ENCODE measurements at places on chromosomes 12 and 14.

DNA sequence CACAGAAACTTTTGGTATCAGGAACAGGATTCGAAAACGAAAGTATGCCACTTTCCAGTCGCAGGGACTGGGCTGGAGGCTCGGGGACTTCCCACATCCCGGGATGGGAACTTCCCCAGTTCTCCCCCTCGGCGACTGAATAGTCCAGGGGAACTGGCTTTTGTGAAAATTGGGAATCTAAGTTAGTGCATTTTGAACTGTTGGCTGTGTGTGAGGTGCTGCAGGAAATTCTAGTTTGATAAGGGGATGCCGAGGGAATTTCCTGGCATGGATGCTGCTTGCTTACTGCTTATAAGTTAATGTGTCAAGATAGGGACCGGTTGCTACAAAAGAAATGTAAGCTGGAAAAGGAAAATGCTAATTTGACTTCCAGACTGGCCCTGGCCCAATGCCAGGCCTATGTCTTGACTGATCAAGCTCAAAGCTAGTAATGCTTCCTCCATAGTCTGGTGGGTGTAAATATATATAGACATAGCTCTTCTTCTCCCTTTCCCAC lies 73.4 kb upstream of the EIF5 start:
- no peak for DNase-seq

DNA sequence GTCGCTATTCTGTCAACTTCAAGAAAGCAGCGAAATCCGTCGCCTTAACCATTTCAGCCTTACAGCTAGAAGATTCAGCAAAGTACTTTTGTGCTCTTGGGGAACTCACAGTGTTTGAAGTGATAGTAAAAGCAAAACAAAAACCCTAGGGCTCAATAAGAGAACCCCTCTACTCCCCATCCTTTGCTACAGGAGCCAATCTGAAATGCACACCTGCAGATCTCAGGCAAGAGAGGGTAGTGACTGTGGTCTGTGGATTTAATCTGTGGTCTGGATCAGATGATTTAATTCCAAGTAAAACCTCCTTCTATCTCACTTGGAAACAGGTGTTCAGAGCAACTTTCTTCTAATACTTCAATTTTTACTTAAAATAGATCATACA lies 422.9 kb upstream of the OR4E1 start:
- DNase-seq: no peak

DNA sequence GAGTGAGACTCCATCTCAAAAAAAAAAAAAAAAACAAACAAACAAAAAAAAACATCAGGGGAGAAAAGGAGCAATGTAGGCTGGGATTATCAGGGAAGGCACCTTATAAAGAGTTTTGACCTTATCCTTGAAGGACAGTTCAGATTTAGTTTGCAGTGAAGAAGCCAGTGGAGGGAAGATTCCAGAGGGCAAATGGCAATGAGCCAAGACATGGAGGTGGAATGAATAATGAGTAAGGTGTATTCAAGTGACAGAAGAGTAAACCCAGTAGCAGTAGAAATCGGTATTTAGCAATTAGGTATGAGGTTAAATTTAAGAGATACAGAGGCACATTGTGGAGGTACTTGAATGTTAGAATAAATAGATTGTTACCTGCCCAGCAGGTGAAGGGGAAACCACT lies 2.2 kb upstream of the DUSP16 start:
- no peak for DNase-seq

- DNase-seq: no peak
Observed at GRCh38 chr12:41924111-41924510, 220.6 kb downstream of the GXYLT1 start.

DNA sequence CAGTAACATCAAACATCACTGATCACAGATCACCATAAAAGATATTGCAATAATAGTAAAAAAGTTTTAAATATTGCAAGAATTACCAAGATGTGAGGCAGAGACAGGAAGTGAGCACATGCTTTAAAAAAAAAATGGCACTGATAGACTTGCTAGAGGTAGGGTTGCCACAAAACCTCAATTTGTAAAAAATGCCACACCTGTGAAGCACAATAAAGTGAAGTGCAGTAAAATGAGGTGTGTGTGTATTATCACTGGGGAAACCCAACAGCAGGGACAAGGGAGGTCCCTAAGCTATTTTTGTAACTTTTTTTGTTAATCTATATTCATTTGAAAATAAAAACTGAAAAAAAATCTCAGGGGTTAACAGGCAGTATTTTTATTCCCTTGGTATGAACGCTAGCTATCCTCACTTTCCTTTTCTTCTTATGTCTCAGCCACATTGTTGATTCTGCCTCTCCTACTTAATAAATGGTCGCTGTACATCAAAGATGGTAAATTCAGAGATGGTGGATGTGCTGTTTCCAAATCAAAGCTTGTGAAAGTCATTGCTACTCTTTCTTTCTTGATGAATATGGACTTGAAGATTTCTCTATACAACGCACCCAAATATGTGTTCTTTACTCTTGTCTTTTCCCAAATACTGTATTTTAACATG lies 14.0 kb upstream of the KLRD1 start:
- DNase-seq: no peak

DNA sequence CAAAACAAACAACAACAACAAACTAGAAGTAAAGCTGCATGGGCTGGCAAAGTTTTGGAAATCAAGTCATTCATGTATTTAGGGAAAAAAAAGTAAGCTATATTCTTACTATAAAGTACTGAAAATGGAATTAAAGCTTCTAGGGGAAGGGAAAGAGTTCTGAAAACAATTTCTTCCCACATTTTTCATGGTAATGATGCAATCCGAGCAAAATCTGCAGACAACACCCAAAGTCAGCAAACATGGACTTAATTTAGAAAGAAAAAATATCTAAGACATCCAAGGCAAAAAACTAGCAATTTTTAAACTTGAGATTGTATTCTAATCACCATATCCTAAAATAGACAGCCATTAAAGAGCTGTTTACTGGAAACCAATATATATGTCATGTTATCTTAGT lies 86.3 kb downstream of the LRP6 start:
- DNase-seq: no peak

GRCh38 chr12:52245259-52245961 lies 12.4 kb downstream of the KRT7 start:
- no peak for DNase-seq

DNA sequence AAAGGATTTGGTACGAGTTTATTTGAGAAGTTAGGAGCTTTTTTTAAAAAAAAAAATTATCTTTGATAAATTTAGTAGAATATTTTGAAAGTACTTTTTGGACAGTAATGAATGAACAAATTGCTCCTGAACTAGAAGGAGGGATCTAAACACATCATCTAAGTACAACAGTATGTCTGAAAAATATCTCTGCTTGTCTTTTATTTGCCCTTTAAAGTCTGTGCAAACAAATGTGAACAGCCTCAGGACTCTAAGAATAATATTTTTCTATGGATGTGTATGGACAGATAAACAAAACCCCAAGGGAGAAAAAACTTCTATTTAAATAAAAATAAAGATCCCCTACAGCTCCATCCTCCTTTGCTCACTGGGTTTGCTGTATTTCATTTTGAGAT lies 19.5 kb downstream of the FBXL14 start:
- DNase-seq: no peak

GRCh38 chr12:25585021-25585523 lies 32.0 kb upstream of the LMNTD1 start:
- no peak for DNase-seq

GRCh38 chr12:108633081-108633533 lies 587 bp downstream of the SELPLG start:
- DNase-seq: no peak

DNA sequence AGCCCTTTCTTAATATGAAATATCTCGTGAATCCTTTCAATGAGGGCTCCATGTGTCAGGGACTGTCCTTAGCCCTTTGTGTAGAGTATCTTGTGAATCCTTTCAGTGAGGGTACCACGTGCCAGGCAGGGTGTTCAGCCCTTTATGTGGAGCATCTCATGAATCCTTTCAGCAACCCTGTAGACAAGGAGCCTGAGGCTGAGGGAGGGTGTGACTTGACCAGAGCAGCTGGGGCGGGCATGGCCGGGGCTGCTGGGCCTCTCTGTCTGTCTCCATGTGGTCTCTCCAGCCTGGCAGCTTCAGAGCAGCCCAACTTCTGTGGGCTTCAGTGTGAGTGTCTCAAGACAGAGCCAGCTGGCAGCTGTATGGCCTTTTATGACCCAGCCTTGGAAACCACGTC lies 140.2 kb downstream of the AACS start:
- no peak for DNase-seq

DNA sequence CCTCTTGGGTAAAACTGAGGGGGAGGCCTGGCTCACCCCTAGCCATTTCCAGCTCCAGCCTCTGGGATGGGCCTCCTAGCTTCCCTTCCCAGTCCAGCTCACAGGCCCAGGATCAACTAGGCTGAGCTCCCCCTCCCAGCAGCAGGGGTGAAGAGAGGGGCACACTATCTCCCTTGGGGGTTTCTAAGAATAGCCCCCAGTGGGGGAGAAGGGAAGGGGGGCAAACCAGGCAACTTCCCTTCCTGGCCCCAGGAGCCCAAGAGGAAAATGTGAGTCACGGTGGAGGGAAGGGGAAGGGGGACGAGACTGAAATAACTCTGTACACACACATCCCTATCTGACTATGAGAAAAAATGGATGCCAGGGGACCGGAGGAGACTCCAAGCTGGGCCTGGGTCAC lies 9.0 kb downstream of the ADCY6 start:
- no peak for DNase-seq

DNA sequence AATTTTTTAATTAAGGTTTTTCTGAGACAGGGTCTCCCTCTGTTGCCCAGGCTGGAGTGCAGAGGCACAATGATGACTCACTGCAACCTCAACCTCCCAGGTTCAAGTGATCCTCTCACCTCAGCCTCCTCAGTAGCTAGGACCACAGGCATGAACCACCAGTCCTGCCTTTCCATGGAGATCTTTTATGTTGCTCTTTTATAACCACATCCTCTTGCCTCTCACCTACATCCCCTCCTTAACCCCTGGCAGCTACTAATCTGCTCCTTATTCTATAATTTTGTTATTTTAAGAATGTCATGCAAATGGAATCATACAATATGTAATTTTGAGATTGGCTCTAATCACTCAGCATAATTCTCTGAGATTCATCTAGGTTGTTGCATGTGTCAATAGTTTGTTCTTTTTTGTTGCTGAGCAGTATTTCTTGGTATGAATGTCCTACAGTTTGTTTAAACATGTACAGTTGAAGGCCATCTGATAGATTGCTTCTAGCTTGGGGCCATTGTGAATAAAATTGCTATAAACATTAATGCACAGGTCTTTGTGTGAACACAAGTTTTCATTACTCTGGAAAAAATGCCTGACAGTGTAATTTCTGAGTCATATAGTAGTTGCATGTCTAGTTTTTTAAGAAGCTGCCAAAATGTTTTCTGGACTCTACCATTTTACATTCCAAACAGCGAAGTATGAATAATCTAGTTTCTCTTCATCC lies 249.2 kb upstream of the AMIGO2 start:
- DNase-seq: no peak

- DNase-seq: no peak
Observed at GRCh38 chr14:71703477-71703876, 228.8 kb upstream of the RGS6 start.

GRCh38 chr14:23117371-23118020 lies 1.6 kb downstream of the CEBPE start:
- DNase-seq: no peak

GRCh38 chr12:62933220-62933601 lies 1.7 kb downstream of the PPM1H start:
- DNase-seq: no peak

- peak; percentile 79 for DNase-seq
Observed at GRCh38 chr14:76947078-76947837, 81.2 kb downstream of the IRF2BPL start.

GRCh38 chr12:96289067-96289466 lies 94.9 kb downstream of the ELK3 start:
- no peak for DNase-seq

DNA sequence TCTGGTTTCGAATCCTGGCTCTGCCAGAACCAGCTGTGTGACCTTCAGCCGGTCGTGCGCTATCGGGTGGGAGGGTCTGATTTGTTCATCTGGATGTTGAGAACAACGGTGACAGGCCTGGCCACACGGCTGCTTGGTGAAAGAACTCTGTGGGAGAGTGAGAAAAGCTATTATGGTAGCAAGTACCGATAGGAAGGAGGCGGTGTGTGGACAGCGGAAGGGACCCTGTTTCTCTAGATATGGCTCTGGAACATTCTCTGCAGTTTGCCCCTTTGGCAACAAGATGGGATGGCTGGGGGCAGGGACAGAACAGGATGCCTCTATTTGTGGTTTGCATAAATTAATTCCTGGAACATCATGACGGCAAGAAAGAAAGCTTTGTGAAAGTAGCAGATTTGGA lies 347.3 kb downstream of the AACS start:
- DNase-seq: no peak

GRCh38 chr12:31525496-31526157 lies 65.3 kb downstream of the DENND5B start:
- no peak for DNase-seq

DNA sequence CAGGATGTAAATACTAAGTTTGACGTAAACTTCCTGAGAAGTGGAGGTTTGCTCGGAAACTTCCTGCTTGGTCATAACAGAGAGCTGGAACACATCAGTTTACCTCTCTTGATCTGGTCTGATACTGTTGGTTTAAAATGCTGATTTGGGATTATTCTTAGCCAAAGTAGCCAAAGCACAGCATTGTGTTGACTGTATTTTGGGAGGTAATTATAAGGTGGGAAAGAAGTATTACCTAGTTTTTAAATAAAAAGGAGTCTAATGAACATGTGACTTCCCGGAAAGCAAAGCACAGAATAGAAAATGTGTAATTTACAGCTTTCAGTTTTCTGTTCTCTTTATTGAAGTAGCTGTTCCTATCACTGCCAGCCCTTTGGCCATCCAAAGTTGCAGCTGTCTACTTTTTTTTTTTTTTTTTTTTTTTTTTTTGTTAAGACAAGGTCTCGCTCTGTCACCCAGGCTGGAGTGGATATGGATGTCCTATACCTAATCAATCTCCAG lies 52.2 kb upstream of the SRP54 start:
- no peak for DNase-seq

GRCh38 chr14:96354246-96354645 lies 8.9 kb downstream of the ATG2B start:
- no peak for DNase-seq

DNA sequence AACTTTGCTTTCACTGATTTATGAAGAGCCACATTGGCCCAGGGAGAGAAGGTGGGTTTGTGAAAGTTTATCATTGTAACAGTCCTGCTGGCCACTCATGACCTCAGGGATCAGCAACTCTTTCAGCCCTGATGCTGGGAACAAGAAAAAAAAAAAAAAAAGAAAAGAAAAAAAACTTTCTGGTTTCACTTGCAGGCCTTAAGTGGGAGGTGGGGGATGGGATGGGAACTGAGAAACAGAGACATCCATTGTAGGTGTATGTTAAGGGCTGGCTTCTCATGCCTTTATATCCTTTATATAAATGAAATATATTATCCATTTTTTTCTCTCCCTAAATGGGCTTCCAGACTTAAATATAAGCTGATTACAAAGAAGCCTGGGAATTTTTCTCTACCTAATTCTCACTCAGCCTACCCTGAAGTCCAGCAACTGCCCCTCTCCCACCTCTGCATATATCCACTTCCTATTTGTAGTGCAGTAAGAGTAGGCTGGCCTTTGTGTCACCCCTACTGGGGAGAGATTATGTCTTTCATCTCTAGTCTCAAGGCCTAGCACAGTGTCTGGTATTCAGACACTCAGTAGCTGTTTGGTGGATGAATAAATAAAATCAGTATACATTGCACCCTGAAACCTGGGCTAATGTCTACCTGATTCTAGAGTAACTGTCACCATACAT lies 187.1 kb downstream of the KICS2 start:
- no peak for DNase-seq

- DNase-seq: no peak
Observed at GRCh38 chr12:12660201-12660600, 35.8 kb downstream of the GPR19 start.

Data from stimulated activated CD4-positive, alpha-beta T cell treated with anti-CD3 and anti-CD28 coated beads, TNF-alpha, amount 100 ng/mL, for 24 hours (primary cell).